Spinal cord (tissue), 10 donors: ENCODE measurements at places on chromosomes 13 and 19.

DNA sequence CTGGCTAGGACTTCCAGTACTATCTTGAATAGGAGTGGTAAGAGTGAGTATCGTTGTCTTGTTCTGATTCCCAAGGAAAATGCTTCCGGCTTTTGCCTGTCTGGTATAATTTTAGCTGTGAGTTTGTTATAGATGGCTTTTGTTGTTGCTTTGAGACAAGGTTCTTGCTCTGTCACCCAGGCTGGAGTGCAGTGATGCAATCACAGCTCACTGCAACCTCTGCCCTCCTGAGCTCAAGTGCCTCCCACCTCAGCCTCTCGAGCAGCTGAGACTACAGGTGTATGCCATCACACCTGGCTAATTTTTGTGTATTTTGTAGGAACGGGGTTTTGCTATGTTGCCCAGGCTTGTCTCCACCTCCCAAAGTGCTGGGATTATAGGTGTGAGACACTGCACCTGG is 6.1 kb upstream of the ZNF543 start:
- DNase-seq, result no peak

DNA sequence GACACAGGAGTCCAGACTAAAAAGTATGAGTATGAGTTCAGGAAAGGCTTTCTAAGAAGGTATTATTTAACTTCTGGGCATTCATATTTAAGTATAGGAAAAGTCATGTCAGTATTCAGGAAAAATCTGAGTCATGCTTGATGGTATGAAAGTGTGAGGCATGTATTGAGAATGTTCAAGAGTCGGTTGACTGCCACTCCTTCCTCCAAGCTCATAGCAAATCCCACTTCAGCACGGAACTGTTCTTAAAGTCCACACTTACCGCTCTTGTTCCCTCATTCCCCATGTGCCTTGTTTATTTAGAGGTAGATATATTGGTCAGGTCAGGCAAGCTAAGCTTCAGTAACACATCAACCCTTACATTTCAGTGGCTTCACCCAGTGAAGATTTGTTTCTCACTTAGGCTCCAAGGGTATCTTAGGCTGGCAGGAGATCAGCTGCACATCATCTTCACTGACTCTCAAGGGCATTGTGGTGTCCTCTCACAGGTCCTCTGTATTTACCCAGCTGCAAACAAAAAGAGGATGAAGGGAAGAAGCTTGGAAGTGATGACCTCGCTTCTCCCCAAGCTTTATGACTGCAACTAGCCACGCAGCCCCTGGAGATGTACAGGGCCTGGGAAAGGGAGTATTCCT is 1189.2 kb downstream of the EFNB2 start:
- DNase-seq, result no peak

DNA sequence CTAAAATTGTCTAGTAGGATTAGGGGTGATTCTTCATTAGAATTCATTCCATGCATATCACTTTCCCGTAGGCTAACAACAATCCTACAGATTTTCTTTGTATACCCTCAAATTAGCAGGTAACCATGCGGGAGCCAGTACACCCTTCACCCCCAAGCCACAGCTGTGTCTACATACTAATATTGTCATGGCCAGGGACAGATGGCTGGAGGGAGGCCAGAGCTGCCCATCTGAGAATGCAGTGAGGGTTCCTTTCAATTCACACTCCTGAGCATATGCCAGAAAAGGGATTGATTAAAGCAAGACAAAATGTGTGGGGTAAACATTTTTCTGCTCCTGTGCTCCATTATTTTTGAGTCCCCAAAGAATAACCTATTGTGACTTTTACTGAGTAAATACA is 68.9 kb downstream of the FREM2 start:
- peak; percentile 38 for DNase-seq

- no peak for DNase-seq
Measured at GRCh38 chr19:6026390-6027227, 48.7 kb upstream of the RANBP3 start.

DNA sequence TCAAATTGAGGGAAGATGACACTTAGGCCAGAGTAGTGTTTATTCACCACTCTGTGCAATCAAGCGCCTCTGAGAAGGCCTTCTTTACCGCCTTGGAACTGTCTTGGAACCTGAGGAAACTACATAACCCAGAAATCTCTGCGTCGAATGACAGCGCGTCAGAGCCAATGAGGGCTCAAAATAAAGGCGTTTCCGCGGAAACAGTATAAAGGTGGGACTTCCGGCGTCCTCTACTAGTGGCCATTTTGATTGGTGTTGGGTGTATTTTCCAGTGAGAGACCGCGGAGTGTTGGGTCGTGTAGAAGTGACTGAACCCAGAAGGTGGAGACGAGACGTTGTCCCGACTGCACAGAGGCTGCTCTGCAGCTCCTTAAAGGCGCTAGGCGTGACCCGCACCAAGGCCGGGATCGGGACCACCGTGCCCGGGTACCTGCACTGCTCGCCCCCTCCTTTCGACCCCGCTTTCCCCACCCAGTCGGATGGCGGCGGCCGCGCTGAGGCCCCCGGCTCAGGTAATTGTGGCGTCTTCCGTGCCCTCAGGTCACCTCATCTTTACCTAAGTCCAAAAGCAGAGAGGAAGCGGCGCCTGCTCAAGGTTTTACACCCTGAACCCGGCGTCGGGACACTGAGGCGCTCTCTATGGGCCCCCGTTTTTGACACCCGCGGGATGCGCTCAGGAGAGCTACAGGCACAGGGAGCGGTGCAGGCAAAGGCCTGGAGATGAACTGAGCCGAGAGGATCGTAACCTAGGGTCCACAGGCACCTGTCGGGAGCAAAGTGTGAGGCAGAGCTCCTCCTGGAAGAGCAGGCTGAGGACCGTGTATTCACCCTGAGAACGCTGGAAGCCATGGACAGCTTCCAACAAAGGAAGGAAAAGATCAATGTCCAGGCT is at the start of gene ZNF776:
Gene ZNF776 (plus strand): TSS at position 236 of the 892 bp plus-strand sequence. CDS start 244 bp downstream, at position 480.
- DNase-seq, result peak; percentile 91

DNA sequence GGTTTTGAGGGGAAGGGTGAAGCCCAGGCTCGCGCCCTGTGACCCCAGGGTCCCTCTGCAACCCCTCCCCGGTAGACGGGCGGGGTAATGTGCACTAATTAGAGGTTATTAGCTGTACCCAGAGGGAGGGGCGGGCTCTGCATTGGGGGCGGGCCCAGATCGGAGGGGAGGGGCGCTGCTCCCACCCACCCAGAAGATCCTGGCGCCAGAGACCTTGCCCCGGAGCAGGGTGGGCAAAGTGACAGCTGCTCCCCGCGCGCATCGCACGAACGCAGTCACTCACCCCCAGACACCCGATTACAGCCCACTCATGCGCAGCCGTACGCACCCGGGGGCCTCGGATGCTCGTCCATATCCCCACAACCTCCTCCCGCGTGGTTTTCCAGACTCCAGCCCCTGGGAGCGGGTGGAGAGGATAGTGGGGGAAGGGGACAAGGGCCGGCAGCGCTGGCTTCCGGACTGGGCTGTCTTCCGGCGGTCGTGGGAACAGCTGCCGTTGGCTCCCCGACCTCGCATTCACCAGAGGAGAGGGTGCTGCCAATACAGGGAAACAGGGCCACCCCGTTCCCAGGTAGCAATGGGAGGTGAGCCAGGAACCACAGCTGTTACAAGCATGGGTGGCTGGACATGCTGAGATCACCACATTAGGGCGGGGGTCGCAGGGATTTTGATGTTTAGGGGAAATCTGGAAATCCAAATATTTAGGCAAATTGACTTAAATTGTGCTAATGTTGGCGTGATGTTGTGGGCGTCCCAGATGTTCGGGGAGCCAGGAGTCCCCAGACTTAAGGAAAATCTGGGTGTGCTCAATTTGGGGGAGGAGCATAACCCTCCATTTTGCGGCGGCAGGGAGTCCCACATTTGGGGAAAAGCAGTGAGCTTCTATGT is 2.9 kb upstream of the HOOK2 start:
- no peak for DNase-seq

GRCh38 chr19:19022380-19022961 is 10.8 kb downstream of the SUGP2 start:
- DNase-seq, result no peak

DNA sequence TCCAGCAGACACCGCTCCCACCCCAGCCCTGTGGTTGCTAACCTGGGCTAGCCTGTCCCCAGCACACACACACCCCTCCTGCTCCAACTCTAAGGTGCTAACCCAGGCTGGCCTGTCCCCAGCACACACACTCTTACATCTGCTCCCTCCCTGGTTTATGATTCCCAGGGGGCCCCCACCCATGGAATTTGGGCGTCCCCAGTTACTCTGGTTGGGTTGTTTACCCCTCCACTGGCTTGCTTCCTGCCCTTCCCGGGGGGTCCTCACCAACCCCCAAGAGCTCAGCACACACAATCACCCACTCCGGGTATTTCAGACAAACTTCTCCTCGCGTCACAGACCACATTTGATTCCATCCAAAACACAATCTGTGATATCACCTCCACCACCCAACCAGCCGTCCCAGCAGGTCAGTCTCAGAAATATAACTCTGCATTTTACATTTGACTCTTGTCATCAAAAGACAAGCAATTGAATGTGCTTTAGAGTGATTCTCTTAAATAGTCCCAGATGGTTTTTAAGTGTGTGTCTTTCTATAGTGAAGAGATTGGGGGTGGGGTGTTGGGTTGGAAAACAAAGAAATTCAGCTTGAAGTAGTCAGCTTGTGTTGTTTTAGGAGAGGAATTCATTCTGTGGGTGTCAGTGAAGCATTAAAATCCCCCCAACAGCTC is 20.1 kb downstream of the COL4A2 start:
- DNase-seq, result no peak

DNA sequence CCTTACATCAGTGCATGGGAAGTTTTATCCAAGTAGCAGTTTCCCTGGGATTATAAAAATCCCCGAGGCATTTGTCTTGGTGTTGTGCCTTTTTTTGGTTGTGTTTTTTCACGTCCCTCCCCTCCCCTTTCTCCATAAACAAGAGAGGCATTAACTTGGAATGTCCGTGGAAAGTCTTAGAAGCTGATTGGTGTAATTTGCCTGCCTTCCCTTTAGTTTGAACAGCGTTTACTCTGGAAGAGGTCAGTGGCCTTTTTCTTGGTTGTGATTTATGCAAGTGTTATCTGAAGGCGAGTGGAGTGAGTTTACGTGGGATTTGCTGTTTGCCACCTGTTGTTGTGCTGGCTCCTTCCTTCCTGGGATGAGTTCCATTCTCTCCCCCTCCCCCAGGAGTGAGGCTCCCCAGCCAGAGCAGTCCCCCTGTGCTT is 7.2 kb downstream of the ACTN4 start:
- no peak for DNase-seq

DNA sequence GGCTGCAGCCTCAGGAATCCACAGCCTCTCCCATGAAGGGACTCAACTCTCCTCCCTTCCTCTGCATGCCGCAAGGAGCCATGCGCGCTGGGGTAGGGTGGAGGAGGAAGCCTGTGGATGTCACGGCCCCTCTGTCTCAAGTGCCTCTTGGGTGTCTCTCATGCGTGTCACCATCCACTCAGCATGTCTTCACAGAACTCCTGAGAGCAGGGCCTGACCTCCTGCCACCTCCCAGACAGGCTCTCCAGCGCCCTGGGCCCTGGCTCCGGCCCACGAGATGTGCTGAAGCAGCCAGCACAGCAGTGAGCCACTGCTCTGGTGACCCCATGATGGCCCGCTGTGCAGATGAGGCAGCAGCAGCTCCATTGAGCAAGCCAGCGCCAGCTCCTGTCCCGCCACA is 25.9 kb upstream of the SPACA7 start:
- DNase-seq, result no peak

- no peak for DNase-seq
Measured at GRCh38 chr13:32645854-32646253, 59.6 kb downstream of the PDS5B start.

GRCh38 chr13:95279016-95279415 is 22.2 kb downstream of the ABCC4 start:
- DNase-seq, result peak; percentile 37

GRCh38 chr13:49346460-49346859 is 97.4 kb downstream of the CAB39L start:
- DNase-seq, result no peak

DNA sequence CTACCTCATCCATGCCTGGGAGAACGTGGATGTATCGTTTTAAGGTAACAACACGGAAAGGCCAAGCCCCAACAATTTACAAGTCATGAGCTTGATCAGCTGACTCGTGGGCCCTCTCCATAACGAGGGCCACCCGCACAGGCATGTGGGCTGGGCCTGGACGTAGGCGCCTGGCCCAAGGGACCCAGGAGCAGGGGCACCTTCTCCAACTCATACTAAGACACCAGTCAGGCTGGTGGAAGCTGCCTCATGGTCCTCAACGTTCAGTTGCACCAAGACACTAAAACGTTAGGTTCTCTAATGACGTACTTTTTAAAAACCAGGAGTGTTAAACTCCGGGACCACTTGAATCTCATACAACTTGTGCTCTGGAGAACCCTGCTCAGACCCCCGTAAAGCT is 21.8 kb upstream of the EIF3G start:
- no peak for DNase-seq

GRCh38 chr19:8355631-8356402 is 8.1 kb upstream of the ANGPTL4 start:
- no peak for DNase-seq

- no peak for DNase-seq
Measured at GRCh38 chr19:16024266-16025107, 51.8 kb upstream of the TPM4 start.

DNA sequence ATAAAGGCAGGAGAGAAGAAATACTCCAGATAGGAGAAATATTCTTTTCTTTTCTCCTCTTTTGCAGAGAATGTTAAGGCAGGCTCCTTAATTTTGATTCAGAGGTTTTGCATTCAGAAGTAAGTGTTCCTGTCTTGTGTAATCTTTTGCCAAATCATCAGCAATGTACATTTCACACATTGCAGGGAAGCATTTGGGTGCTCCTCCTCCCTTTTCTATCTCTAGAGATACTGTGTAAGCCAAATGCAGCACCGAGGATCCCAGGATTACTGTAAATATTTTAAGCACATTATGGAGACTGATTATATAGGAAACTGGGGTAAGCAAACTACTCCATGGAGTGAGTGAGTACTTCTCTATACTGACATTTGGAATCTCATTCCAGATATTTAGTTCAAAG is 7.2 kb downstream of the ATP8A2 start:
- no peak for DNase-seq

DNA sequence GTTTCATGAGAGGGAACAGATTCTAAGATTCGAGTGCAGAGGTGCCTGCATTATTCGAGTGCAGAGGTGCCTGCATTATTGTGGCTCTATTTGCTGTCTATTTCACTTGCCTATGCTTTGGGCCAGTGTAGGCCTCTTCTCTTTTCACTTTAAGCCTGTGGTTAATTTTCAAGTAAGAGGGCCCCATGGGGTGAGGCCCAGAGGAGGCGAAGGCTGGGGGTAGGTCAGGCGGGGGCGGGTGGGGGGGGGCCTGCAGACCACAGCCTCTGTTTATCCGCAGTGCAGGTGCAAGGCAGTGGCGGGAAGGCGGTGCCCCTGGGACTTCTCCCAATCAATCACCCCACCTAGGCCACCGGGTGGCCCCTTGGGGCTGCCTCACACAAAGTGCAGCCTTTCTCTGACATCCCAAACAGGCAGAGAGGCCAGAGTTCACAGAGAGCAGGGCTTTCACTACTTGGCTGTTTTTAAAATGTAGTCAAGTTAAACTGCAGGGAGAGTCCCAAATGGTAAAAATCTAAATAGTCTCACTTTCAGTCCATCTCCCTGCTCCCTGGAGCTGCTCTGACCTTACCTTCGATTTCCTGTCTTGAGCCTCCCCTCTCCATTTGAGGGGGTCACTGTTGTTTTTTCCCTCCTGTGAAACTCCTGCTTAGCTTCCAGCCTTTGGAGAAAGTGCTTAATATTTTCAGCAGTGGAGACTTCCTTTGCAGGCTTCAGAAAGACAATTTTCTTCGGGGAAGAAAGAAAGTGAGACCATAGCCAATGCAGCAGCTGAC is 249.0 kb downstream of the DLEU7 start:
- no peak for DNase-seq
